ENCODE measurements at places on chromosomes 11 and 22.

GRCh38 chr11:62427630-62428233, 8.9 kb downstream of the SCGB1A1 start:
- peak; percentile 49 for DNase-seq

GRCh38 chr11:12746593-12747097, 72.4 kb downstream of the TEAD1 start:
- no peak for DNase-seq

DNA sequence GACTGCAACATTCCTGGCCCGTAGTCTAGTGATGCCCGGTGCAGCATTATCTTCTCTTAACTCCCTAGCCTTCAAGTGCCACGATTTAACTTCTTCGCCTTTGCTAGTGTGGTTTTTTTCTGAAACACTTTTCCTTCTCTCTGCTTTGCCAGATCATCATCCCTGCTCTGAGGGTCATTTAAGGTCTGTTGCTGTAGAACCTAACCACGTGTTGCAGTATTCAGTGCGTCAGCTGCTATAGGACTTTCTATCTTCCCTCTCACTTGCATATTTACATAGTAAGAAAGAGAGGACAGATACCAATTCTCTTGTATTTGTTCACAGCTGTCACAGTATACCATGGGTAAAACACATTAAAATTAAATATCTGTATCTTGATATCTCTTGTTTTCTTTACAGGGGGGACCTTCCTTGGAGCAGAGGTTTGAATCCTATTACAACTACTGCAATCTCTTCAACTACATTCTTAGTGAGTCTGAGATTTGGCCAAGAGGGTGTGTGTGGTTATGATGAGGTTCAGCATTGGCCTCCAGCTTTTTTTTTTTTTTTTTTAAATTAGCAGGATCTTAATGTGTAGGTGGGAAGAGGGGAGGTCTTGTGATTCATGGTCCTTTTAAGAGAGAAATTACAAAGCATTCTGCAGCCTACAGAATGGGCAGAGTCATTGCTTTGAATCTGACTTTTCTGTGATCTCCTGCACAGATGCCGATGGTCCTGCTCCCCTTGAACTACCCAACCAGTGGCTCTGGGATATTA, 13.5 kb downstream of the EIF3L start:
- DNase-seq: no peak

DNA sequence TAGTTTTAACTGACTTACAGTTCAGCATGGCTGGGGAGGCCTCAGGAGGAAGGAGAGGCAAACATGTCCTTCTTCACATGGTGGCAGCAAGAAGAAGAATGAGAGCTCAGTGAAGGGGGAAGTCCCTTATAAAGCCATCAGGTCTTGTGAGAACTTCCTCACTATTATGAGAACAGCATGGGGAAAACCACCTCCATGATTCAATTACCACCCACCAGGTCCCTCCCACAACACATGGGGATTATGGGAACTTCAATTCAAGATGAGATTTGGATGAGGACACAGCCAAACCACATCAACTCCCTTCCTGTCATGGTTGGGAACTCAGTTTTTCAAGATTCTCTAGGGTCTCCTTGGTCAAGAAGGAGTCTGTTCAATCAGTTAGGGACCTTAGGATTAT, 432.9 kb upstream of the CNTN5 start:
- no peak for DNase-seq

GRCh38 chr22:26993886-26994285, 336.5 kb downstream of the MIAT start:
- no peak for DNase-seq

- DNase-seq: no peak
Observed at GRCh38 chr22:26484360-26484706, 656 bp downstream of the SRRD start.

GRCh38 chr11:29119707-29120618, 896.9 kb downstream of the KCNA4 start:
- DNase-seq: no peak

- DNase-seq: no peak
Observed at GRCh38 chr11:85779956-85780640, 30.8 kb downstream of the SYTL2 start.

- DNase-seq: no peak
Observed at GRCh38 chr11:40095446-40095845, 1364.0 kb downstream of the LRRC4C start.

DNA sequence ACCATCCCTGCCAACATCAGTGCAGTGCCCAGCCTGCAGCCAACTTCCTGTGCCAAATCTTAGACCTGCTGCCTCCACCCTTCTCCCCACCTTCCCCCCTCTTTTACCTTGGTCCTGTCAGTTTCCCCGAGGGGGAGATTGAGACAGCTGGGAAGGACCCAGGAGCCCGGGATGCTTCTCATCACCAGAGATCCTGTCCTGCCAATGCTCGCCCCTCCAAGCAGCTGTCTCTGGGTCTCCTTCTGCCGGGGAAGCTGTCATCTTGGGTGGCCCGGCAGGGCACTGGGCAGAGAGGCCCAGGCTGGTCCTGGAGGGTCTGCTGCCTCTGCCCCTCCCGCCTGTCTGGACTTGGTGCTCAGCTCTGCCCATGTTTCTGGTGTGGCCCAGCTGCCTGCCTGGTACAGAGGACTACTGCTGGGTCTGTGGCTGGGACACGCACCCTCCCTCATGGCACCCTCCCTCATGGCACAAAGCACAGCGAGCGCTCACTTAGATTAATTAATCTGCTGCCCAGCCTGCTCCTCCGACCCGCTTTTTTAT, 60.4 kb upstream of the THY1 start:
- DNase-seq: no peak

GRCh38 chr11:27427183-27427980, 45.2 kb downstream of the LGR4 start:
- DNase-seq: no peak
